ENCODE measurements at places on chromosomes 7 and 10.

DNA sequence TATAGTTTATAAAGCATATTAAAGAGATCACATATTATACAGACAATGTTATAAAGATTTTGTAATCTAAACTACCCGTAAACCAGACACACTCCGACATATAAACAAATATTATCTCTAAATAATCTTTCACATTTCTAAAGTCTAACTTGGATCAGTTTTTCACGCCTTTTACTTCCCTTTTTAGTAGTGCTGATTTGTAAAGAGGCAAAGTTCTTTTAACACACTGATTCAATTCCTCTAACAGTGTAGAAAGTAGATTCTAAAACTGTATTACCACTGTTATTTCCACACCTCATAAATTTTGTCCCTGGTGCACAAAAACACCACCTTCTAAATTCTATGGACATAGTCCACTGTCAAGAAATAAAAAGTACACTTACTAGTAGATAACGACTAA is 230.9 kb downstream of the DOCK4 start:
- DNase-seq: no peak

- no peak for DNase-seq
Observed at GRCh38 chr7:38171623-38172391, 6.2 kb upstream of the STARD3NL start.

DNA sequence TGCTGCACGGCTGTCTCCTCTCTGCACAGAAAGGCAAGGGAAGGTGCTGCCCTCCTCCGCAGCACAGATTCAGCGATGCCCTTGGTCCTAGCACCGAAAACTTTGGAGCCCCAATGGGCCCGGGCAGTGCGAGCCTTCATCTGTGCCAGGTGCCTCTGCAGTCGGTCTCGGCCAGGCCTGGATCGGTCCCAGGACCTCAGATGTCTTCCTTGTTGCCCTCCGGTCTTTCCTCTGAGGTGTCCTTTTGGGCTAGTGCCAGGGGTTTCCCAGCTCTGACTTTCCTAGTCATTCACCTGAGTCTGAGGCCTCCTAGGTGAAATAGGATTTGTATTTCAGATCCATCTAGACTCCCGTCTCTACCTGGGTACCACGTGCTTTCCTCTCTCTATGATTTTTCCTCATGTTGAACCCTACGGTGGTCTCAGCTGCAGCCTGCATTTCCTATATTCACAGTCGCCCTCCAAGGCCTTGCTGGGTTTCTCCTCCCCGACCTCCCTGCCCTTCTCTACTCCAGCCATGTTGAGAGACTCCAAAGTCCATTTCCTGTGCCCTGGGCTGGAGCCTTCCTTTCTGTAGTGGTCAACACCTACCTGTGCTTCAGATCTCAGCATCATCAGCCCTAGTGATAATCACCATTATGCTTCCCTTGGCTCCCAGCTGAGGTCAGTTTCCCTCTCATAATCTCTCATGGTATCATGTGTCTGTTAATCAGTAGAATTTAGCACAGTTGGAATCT is 92.0 kb upstream of the PRSS58 start:
- DNase-seq: no peak

DNA sequence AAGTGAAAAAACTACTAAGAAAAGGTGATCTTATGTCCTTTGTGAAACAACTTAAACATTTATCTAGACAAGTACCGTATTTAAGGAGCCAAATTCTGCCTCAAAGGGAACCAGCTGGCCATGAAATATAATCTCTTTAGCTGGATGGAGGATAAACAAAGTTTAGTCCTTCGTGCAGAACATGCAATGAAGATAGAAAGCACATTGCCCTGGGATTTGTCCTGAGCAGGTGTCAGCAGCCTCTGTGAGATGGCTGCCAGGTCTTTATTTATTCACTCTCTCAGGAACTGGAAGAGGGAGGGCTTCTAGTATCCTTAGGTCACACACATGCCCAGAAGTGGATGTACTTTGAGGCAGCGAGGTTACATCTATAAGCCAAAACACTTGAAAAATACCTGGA is 57.4 kb upstream of the CASD1 start:
- no peak for DNase-seq

DNA sequence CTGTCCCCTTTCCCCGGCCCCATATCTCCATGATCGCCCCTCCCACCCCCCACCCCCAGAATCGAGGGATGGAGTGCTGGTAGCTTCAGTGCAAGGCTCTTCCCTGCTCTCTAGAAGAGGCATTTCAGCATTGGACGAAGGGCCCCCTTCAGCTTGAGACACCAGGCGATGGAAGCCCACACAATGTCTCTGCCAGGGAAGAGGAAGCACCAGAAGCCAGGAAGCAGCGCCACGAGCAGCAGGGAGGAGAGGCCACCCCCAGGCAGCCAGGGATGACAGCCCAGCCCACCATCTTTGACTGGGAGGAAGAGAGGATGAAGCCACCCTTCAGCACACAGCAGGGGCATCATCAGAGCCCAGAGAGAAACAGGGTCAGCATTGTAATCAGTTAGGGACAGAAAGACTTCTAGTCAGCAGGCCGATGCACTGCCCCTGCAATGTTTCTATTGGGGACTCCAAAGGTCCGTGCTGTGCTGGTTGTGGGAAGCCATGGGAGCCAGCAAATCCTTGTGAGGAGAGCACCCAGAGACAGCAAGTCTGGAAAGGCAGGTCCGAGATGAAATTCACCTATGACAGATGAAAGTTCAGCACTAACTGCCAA is 15.7 kb downstream of the TMEM72 start:
- DNase-seq: no peak

DNA sequence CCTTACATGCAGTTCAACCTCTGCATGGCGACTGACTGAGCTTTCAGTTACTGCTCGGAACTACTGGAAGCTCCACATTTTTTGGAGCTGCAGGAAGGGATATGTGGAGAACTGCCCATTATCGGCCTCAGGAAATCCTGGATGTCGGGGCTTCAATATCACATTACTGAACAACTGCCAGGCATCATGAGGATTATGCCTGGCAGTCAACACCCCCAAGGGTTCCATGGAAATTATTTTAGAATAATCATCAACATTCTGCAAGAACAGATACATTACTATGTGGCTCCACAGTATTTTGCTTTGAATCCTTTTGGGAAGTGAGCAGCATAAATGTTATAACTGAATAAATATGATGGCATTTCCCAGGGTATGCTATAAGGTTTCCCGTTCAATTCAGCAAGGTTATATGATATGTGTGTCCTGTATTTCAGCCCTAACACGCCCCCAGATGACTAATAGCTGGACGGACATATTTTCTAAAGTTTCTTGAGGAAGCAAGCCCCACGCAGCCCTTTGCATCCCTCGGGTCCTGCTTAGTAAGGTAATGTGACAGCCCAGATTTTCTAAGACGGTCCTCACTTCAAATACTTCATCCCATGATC is 53.0 kb upstream of the OPALIN start:
- no peak for DNase-seq

DNA sequence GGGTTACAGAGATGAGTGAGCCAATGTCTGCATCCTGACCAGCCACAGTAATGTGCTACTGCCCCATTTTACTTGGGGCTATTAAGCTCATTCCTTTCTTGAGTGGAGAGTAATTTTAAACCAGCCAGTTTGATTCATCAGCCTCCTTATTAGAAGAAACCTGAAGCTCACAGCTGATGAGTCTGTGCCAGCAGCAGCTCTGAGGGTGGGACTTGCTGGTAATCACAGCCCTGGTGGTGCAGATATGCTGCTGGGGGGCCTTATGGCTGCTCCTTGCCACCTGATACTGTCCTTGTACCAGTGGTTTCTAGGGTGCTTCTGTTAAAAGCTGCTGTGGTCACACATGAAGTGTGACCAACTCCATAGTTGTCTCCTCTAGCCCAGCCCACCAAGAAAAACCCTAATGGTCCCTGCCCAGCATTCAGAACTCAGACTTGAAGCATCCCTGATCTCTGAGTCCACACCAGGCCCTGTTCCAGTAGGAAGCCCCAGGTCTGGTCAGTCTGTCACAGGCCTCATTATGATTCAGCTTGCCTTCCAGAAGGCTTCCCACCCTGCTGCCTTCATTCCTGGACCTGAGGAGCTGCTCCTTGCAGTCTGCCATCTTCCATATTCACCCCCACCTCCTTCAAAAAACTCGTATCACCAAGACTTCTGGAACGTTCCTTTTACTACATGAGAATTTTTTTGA is 28.9 kb upstream of the RBM20 start:
- DNase-seq: no peak

DNA sequence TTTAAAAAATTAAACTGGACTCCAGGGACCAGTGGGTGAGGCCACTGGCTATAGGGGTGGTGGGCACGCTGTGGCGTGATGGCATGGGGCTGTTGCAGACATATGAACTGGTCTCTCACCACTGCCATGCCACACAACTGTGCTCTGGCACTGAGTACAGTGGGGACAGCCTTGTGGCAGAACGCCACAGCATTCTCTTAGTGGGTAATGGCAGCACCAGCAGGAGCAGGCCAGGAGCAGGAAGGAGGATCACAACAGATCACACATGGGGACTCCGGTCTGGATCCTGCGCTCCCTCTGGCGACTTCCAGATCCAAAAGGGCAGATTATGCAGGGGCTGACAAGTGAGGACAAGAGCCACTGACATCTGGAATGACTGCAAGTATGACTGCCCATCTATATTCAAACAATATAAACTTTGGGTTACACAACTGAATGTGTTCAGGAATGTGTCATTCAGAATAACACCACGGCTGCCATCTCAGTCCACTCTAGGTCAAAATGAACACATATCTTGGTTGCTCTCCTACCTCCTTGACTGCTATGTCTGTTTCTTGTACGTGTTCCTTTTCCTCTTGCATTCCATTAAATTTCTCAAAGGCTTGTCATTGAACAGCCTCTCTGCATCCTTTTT is 176.0 kb downstream of the KMT2E start:
- DNase-seq: no peak

DNA sequence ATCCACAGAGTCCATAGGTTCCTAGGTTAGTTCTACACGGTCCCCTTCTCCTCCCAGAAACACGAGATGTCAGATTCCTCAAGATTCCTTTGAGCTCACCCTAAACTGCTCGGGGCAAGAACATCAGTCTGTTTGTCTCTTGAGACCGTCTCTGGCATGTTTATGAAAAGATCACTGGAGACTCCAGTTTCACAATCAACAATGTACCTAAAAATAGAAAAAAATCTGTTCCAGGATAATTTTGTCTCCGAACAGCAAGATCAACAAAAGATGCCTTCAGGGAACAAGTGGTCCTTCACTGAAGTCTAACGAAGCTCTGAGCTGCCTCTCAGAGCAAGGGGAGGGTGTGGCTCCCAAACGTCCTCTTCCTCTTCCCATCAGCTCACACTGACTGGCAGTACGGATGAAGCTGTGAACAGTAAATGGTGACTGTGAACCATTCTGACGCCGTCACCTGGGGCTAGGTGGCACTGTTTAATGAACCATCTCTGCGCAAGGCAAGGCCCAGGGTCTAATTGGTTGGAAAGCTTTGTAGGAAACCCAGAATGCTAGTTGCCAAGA is 156.2 kb upstream of the LYZL1 start:
- DNase-seq: no peak

Measured in transverse colon (tissue), 4 donors.